ENCODE measurements at places on chromosomes 1 and 21. TPM values are rescaled to one million over a fixed set of nuclear protein-coding genes. Genes with fewer than 3 reads are reported as not detected.

- peak; percentile 49 for DNase-seq
Measured at GRCh38 chr1:225700889-225701465, 48.1 kb upstream of the ENAH start.

- no peak for DNase-seq
Measured at GRCh38 chr1:58732087-58732775, 32.4 kb upstream of the MYSM1 start.

DNA sequence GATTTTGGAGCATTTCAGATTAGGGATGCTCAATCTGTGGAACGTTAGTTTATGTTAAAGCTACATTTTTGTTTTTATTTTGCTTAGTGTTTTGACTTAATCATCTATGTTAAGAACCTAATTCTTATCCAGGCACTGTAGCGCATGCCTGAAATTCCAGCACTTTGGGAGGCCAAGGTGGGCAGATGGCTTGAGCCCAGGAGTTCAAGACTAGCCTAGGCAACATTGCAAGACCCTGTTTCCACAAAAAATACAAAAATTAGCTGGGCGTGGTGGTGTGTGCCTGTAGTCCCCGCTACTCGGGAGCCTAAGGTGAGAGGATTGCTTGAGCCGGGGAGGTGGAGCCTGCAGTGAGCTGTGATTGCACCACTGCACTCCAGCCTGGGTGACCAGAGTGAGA is 23.4 kb downstream of the FNBP1L start:
- DNase-seq = no peak

TMEM234 gene
- 3.6 TPM for total RNA-seq

WNT3A gene
- not detected for total RNA-seq

DNA sequence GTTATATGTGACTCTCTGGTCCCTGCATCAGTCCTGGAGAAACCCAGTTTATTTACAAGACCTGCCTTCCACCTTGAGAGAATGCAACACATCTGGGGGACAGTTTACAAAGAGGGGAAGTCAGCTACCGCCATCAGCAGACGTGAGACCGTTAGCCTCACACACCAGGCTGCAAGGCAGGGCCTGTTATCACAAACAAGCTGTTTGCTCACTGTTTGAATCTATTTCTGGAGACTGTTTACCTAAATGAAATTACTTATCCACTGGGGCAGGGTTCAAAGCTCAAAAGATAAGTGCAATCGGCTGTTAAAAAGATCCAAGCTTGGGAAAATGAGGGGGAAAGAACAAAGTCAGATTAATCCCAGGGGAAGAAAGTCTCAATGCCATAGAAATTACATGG is 134.4 kb downstream of the ZNF281 start:
- no peak for DNase-seq

GJA4 gene
- not detected for total RNA-seq

GBP7 gene
- not detected for total RNA-seq

DNA sequence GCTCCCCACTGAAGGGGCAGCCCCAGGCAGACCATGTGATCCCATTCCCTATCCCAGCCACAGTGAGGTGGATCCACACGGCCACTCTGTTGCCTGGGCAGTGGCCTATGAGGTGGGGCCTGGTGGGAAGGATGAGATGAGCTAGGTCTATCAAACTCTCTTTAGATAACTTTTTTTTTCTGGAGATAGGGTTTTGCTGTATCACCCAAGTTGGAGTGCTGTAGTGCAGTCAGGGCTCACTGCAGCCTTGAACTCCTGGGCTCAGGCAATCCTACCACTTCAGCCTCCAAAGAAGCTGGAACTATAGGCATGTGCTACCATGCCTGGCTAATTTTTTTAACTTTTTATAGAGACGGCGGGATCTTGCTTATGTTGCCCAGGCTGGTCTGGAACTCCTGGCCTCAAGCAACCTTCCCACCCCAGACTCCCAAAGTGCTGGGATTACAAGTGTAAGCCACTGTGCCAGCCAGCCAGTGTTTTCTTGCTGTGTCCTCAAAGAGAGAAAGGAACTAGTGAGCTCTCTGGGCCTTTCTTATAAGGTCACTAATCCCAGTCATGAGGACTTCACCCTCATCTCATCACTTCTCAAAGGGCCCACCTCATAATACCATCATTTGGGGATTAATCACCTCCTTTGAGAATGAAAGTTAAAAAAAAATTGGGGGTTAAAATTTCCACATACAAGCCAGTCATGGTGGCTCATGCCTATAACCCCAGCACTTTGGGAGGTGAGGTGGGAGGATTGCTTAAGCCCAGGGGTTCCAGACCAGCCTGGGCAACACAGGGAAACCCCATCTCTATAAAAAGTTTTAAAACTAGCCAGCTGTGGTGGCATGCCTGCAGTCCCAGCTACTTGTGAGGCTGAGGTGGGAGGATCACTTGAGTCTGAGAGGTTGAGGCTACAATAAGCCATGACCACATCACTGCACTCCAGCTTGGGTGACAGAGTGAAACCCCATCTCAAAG is 36.6 kb downstream of the H3-3A start:
- DNase-seq = no peak

NBPF6 gene
- not detected for total RNA-seq

DNA sequence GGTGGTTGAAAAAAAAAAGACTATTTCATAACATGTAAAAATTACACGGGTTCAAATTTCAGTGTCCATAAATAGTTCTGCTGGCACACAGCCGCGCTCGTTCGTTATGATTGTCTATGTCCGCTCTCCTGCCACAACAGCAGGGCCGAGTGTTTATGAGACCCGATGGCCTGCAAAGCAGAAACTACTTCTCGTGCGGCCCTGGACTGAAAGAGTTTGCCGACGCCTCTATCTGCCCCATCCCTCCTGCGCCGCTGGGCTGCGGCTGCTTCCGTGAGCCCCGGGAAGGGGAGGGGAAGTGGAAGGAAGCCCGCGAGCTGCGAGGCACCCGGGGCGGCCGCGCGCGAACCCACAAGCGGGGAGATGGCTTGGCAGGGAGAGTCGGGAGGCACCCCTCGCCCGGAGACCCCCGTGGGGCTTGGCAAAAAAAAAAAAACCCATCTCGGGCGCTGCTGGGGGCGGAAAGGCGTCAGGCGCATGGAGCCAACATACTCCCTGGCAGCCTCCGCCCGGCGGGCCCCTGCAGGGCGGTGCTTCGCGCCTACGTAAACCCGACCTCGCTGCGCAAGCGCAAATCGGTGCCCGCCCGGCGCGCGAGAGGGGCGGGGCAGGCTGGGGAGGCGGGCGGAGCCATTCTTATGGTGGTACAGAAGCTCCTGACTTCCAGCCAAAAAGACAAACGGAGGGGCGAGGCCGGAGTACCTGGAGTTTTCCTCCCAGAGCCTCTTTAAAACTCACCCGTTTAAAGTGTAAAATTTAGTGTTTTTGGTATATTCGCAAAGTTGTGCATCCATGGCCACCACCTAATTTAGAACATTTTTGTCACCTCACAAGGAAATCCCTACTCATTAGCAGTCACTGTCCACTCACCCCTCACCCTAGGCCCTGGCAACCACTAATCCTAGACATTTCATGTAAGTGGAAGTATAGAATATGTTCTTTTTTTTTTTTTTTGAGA is 8.3 kb downstream of the SLC27A3 start:
- peak; percentile 78 for DNase-seq

DNA sequence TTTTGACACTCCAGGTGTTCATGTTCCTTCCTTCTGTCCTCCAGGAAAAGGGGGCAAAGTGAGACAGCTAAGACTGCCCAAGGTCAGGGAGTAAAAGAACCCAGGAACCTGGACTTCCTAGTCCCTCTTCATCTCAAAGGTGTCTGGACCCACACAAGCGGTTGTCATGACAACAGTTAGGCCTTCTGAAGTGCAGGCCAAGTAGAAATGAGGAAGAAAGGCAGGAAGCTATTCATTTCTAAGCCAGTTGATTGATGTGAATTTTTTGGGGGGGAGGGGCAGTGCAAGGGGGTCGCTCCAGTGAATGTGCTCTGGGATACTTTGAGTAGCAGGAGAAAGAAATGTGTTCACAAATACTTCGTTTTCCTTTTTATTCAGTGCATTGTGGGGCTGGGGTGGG is 114.3 kb downstream of the NAV1 start:
- no peak for DNase-seq

DNA sequence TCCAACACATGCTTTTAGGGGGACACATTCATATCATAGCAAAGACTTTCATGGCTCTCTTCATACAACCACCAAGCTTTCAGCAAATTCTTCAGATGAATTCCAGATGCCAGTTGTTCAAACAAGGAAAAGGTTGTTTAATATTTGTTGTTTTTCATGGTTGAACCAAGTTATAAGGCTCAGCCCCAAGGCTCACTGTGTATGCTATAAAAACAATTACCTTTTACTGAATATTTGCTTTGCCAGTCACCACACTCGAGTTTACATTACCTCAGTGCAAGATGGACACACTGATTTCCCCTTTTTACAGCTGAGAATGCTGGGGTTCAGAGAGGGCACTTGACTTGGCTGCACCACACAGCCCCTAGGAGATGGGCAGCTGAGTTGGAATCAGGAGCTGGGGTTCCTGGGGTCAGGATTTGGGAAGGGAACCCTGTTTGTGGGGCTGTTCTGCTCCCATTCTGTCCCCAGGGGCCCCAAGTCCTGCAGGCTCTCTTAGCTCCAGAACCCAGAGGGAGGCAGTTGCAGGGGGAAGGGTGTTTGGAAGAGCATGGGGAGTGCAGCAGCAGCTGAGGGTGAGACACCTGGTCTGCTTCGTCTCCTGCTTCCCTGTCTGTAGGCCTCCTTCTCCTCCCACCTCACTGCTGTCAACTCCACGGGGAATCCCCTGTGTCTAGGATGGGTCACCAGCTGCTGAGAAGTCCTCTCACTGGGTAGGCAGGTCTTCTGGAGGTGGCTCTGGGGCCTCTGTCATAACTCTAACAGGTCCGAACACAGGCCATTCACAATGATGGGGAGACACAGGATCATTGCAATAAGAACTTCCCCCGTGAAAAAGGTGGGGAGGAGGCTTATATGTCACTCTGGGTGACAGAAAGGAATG is 12.8 kb upstream of the TMPRSS2 start:
- DNase-seq = no peak

KCNJ9 gene
- not detected for total RNA-seq

DNA sequence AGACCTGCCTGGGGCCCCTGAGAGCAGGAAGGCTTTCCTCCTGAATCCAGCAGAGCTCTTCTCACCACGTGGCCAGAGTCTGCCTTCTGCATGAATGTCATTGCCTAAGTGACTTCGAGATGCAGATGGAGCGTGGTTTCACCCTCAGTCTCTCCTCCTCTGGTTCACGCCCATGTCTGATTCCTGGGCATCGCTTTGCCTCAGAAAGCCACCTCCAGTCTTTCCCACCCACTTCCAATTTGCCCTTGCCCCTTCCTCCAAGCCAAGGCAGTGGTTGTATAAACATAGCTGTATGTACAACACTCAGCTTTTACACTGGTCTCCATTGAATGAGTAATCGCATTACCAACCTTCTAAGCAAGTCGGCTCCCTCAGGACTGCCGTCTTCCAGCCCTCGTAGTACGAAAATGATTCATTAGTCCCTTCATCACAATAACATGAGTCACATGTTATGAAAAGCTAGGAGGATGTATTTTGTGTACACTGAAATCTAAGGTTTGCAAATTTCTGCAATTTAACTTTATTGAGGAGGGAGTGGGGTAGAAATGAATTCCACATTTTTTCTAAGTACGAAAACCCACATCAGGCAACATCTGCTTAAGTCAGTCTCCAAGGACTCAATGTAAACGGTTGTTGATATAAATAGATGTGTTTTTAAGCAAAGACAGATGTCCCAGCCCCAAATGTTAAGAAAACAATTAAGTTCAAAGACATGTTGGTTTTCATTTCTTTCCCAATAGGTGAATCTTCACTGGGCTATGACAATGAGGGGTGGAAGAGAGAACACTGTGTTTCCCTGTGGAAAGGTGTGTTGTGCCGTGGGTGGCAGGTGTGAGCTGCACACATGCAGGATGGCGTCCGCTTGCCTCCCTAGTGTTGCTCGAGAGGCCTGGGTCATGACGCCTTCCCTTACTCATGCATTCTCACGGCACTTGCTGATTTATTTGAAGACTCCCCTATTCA is 32.3 kb upstream of the ETS2 start:
- DNase-seq = peak; percentile 96

- DNase-seq = no peak
Measured at GRCh38 chr1:156104861-156105832, 9.4 kb upstream of the LMNA start.

GRCh38 chr1:101308935-101309333 is 72.1 kb downstream of the S1PR1 start:
- no peak for DNase-seq

DNA sequence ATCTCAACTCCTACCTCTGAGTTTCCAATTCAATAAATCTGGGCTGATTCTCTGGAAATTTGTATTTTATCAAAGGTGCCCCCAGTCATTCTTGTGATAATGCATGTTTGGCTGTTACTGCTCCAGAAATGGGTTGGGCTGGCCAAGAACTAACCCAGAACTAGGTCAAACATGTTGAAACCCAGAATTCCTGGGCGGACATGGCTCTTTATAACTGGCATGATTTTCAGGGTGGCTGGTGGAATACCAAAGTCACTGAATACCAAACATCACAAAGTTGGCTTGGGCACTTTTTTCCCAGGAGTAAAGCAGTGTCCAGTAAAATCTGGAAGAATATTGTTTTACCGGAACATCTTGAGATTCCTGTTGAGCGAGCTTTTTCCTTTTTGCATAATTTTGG is 89.4 kb upstream of the S1PR1 start:
- DNase-seq = no peak

DNA sequence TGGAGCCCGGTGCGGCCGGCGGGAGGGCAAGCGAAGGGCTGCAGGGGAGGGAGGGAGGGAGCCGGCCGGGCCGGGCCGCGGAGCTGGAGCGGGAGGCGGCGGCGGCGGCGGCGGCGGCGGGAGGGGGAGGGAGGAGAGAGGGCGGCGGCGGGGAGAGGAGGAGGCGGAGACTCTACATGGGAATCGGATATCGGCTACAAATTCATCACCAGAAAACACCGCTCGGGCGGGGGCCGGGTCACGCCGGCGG is at the start of gene AKT3:
Gene AKT3, minus strand, starts transcription at position 42 of the 250 bp plus-strand sequence. CDS start 7,073 bp downstream, outside the sequence.
- peak; percentile 82 for DNase-seq

DNA sequence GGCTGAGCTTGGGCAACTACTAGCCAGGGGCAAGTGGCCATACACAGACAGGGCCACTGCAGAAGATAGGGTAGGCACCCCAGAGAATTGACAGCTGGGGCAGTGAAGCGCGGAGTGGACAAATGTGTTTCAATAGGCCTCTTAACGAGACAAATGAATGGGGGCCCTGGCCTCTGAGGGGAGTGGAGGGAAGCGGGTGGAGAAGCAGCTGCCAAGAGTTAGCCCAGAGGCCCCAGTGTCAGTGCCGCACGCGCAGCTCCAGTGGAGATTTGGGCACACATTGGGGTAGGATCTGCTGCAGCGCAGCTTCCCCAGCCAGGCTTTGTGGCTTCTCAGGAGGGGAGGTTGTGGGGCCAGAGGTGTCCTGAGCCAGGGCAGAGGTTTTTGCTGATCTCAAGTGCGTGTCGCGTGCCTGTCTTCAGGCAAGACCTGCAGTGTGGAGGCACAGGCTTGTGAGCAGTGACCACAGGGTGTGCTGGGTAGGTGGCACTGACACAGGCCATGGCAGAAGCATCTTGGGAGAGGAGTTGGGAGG is 16.9 kb downstream of the PTPRF start:
- DNase-seq = no peak

LRRN2 gene
- total RNA-seq = 2.4 TPM

GRCh38 chr1:11357276-11357675 is 84.3 kb downstream of the UBIAD1 start:
- DNase-seq = no peak

TFF2 gene
- total RNA-seq = not detected

PATJ gene
- 10.3 TPM for total RNA-seq

- no peak for DNase-seq
Measured at GRCh38 chr1:94719926-94720793, 100.0 kb upstream of the SLC44A3 start.

GRCh38 chr1:228373681-228374571 is 32.7 kb downstream of the TRIM11 start:
- no peak for DNase-seq

- no peak for DNase-seq
Measured at GRCh38 chr1:163147019-163147418, 55.7 kb downstream of the RGS5 start.

ZBTB48 gene
- 12.6 TPM for total RNA-seq

Measured in A172 (cell line).